ENCODE measurements at places on chromosomes 4 and X.

DNA sequence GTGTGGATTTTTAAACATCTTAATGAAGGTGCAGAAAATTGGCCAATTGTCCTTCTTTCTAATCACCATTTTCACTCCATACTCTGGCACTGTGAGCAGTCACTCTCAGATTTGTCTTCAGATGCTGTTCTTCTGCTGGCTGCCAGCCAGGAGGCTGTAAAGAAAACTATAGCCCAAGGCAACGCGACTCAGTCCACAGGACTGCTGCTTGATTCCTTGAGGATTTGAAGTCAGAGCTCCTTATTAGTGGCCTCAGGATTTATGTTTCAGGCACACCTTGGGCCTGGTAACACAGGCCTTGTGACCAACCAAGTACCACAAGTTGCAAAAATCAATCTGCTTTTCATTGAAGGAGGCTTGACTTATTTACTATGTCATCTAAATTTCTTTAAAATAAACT, 342.6 kb downstream of the GPM6A start:
- DNase-seq: no peak

DNA sequence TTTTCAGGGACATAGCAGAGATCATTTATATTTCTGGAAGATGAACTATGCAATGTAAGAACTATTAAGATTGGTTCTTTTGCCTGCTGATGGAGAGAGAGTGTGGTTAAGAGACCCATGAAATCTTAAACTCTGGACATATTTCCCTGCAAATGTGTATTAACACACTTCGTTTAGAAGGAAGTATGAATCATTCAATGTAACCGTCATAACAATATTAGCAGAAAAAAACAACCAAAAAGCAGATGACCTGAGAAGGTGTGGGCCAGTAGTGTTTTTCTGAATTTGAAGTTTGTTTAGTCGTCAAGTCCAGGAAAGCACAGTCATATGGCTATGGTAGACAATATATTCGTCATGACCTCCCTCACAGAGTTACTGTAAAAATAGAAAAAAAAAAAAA, 2.5 kb upstream of the TMPRSS11D start:
- DNase-seq: no peak

DNA sequence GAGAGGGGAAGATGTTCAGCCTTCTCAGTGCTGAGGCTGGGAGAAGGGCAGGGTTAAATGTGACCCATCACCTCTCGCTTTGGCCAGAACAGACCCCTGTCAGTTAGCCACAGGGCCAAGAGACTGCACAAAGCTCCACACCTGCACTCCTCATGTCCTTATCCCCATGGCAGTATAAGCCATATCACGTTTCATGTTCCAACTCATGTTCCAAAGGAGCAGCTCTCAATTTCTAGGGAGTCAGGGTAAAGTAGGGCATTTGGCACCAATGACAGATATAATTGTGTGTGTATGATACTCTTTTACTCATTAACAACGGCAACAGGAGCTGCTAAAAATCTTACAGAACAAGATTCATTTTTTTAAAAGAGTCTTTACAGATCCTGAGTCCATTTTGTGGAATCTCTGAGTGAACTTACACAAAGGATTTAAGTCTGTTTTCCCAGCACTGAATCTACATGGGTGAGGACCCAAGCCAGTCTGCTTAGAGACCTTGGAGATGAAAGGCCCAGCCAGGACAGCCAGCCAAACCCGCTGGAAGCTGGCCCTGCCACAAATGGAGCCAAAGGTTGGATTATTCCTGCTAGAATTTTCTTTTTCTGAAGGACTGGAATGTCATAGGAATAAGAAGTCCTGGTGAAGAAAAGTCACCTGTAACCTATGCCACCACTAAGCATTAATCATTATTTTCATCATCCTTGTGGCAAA, 129.1 kb upstream of the SMAD1 start:
- no peak for DNase-seq

GRCh38 chr4:89837993-89838390, 1.0 kb upstream of the SNCA start:
- peak; percentile 16 for DNase-seq

DNA sequence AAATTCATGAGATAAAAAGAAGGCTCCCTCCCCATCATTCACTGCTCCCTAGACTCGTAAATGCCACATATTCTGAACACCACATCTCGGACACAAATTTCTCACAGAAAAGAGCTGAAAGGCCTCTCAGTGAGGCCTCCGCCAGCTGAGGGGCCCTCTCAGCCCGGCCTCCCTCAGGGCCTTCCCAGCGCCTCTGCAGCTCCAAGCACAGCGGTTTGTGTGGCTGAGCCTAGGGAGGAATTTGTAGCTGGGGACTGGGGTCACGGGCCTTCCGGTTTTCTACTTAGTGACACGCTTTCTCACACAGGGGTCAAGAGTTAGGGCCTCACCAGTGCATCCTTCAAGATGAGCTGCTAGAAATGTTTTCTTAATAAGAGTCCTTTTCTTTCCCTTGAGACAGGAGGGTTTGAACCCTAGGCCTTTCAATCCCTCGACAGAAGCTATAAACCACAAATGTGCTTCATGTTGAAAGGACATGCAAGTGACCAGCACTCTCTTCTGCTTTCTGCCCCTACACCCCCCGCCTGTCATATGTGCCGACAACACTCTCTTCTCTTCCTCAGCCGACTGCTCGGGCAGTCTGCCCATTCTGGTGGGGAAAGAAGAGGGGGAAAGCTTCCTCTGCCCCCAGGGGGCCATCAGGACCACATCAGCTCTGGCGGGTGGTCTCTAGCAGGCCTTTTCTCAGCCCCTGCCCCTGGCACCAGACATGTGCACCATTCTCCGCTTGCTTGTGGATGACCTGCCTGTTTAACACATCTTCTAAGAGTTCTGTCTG, 104.9 kb downstream of the CHIC2 start:
- DNase-seq: no peak

DNA sequence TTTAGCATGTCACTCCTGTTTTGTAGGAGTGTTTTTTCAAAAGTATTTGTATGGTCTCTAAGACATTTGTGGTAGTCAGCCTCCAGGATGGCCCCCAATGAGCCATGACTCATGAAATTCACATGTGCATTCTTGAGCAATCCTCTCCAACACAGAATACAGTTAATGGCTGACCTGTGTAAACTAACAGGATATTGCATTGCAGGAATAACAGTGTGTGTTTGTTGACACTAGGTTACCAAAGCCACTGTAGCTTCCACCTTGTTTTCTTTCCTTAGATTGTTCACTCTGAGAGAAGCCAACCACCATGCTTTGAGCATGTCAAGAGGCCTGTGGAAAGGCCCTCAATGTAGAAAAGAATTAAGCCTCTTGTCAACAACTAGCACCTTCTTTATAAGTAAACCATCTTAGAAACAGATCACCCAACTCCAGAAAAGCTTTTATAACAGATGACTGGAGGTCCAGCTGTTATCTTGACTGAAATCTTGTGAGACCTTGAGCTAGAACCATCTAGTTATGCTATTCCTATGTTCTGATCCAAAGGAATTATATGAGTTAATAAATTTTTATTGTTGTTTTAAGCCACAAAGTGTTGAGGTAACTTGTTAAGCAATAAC, 28.5 kb downstream of the TBCK start:
- DNase-seq: peak; percentile 27

- DNase-seq: no peak
Observed at GRCh38 chr4:133151691-133152329, 2.7 kb downstream of the PCDH10 start.
